Dermis blood vessel endothelial cell (primary cell): ENCODE measurements at places on chromosomes 2 and 18. TPM values are rescaled to one million over a fixed set of nuclear protein-coding genes. Genes with fewer than 3 reads are reported as not detected.

- DNase-seq = peak; percentile 9
Observed at GRCh38 chr18:24964216-24964615, 387.8 kb downstream of the ZNF521 start.

DNA sequence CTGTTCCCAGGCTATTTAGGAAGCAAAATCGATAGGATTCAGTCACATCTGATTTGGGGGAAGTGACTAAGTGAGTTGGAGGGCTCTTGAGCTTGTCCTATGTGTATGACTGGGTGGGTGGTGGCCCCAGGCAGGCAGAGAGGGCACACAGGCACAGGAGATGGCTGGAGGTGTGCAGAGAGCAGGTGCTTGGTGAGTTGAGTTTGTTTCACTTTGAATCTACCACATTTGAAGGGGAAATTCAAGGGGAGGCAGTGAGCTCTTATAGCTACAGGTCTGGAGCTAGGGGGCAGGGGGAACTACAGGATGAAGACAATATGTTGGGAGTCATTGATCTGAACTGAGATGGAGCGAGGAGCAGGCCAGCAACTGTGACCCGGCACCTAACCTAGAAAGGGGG is 42.5 kb upstream of the TMEM200C start:
- DNase-seq = no peak

GRCh38 chr2:131067465-131068125 is 25.7 kb downstream of the FAM168B start:
- no peak for DNase-seq

DNA sequence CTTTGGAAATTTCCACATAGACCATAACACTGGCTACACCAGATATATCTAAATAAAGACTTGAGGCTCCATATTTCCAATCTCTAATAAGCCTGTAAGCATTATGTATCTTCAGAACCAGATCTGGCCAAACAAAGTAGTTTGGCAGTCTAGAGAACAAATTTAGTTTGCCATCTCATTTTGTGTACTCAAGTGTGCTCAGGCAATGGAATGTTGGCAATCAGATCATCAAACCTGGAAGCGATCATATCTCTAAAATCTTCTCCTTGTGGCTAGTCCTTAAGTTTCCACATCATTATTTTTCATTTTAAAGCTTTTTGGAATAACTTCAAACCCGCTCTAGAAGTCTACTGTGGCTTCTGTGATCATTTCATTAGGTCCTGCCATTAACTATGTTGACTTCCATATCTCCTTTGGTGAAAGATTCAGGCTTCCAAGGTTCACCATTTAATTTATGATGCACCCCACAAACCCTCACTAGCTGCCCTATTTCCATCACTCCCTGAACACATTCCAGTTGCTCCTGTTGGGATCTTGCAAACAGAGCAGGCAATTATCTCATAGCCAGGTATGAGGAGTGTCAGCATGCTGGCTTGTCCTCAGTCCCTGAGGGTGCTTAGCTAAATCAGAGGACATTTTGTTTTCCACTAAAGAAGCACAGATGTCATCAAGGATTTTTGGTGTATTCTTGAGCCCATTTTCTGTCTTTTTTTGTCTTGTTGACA is 46.2 kb downstream of the WDR75 start:
- no peak for DNase-seq

DNA sequence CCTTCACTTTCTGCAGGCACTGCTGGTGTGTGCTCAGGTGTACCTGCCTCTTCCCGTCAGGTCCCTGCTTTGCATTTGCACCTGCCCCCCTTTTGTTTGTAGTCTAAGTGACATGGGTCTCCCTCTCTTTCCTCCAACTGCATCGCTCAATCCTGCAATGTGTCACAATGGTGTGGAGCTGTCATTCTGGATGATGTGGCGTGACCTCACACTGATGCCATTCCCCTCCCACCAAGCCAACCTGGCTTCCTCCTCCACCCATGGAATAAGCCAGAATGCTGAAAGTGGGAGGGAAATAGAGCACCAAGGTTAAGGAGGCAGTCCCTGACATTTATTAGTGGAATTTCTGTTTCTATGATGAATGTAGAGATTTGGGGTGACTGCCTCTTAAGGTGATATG is 156.7 kb downstream of the ZBTB7C start:
- DNase-seq = no peak

DNA sequence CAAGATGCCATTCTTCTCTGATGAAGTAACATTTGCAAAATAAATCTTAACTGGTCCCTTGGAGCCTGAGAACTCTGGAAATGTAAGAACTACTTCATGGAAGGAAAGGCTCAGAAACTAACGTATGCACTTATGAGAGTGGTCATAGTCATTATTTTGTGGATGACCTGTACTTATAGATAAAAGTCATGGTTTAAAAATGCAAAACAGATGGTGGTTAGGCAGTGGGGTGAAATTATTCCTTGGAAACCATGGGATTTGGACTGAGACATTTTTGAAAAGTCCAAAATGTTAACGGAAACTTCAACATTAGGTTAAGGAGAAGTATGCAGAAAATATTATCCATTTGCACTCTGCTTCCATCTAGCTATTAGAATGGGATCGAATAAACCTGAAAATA is 223.0 kb downstream of the ICOS start:
- DNase-seq = no peak

GRCh38 chr2:221334481-221335218 is 237.5 kb downstream of the EPHA4 start:
- DNase-seq = no peak

GRCh38 chr2:24708537-24709152 is 84.5 kb downstream of the PTRHD1 start:
- peak; percentile 20 for DNase-seq

DNA sequence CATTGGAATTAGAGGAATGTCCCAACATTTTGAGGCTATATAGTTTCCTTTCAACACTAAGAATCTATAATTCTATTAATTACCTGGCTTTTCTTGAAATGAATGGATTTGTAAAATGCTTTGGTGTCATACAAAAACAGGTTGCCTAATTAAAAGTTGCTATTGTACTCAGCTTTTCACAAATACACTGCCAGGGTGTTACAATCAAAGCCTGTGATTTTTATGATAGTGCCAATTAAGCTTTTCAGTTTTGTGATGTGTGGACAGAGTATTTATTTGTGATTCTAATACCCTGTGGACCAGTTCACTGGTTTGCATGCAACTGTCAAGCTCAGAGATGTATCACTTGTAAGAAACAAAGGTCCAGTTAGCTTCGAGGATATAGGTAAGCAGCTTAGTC is 71.8 kb downstream of the NAB1 start:
- DNase-seq = no peak

GRCh38 chr2:172089005-172089504 is 3.7 kb downstream of the DLX1 start:
- no peak for DNase-seq

- DNase-seq = no peak
Observed at GRCh38 chr2:236956641-236957040, 129.0 kb upstream of the COPS8 start.

- DNase-seq = peak; percentile 60
Observed at GRCh38 chr2:106138543-106139237, 55.4 kb downstream of the UXS1 start.

- DNase-seq = no peak
Observed at GRCh38 chr2:127069003-127069402, 38.0 kb downstream of the BIN1 start.

DNA sequence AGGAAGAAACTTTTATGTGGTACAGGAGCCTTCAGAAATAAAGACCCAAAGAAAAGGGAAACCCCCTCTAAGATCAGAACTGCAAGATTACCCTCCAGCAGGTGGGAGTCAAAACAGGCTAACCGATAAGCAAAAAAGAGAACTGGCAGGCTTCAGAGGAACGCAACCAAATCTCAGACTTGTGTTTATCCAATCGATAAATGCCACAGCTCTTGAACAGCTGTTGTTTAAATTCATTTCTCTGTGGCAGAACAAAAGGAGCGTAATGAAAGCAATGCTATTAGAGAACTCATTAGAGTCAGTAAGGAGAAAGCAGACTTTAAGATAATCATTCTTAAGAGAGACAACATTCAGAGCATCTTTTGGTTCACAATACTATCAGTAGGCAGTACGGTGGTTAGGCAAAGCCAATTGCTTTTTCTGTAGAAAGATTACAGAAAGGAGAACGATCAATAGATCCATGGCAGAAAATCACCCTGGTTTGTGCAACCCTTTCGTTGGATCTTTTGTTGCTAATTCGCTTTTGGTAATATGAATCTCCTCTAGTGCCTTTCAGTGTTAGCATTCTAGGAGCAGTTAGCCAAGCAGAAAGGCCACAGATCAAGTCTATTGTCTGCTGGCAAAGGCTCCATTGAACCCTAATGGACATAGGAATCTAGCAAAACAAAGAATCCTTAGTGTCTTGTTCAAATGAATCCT is 476.4 kb upstream of the CHST9 start:
- no peak for DNase-seq

GRCh38 chr2:226792155-226792881 is 7.3 kb downstream of the IRS1 start:
- no peak for DNase-seq

DNA sequence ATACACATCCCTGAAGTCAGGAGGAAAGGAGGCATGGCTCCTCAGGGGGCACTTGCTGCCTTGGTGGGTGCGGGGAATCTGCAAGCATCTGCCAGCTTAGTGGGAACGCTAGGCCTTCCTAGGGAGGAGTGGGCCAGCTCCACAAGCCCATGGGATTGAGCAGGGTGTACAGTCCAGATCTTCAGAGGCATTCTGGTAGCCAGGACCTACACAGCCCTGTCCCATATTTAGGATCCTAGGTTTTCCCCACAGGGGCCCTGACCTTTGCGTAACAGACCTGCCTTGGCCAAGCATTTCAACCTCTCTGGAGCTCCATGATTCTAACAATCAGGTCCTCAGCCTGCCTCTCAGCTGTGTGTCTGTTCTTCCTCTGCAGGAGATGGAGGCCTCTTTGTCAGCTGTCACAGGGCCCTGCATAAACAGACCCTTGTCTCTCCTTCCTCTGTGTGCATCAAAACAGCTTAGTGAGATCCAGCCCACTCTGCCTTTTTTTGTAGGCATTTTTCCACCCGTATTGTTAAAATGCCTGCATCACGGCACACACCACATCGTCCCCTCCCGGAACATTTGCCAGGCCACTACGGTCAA is 140.2 kb upstream of the NDUFV2 start:
- no peak for DNase-seq

DNA sequence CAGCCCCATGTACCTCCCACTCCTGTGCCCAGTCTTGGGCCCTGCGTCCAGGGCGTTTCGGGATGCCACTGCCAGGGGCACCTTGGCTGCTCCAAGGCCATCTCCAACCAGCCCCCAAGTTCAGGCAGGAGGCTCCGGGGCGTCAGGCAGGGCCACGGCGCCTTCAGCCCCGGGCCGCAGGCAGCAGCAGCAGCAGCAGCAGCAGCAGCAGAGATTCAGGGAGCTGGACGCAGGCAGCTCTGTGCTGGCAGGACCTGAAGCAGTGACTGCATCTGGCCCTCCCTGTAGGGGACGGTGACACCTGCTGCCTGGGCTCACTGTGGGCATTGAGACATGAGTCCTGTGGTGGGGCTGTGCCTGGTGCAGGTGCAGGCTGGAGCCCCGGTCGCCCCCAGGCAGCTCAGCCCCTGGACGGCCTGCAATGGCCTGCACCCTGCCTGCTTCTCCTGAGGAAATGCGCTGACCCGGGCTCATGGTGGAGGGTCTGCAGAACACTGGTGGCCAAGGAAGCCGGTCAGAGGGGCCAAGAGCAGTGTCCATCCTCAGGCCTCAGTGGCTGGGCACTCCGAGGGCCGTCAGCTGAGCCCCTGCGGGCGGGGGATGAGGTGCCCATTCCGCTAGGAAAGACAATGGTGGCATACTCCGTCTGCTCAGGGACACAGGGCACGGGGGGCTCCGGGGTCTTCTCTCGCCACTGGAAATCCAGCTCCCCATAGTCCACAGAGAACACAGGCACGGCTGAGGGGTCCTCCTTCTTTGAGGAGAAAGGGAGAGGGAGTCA is 8.0 kb downstream of the PDCD1 start:
- DNase-seq = no peak

GRCh38 chr2:36615222-36615621 is 17.3 kb upstream of the FEZ2 start:
- no peak for DNase-seq

DNA sequence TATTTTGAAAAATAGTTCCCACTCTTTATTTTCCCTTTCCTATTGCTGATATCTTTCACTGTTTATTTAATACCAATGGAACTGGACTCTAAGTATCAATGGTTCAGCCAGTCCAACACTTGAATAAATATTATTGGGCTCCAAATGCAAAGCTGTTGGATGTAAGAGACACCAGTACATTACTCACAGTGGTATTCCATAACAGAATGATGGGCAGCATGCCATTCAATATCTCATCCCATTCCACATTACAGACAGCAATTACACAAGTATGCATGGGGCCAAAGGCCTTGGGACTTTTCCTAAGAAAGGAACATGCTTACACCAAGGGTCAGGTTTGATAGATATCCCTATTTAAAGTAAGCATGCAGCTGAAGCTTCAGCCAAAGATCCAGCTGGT is 231.9 kb downstream of the RND3 start:
- DNase-seq = peak; percentile 46

GRCh38 chr2:118118479-118118878 is 30.2 kb downstream of the INSIG2 start:
- no peak for DNase-seq

- DNase-seq = peak; percentile 85
Observed at GRCh38 chr18:21489119-21489750, 111.3 kb downstream of the ESCO1 start.

DNA sequence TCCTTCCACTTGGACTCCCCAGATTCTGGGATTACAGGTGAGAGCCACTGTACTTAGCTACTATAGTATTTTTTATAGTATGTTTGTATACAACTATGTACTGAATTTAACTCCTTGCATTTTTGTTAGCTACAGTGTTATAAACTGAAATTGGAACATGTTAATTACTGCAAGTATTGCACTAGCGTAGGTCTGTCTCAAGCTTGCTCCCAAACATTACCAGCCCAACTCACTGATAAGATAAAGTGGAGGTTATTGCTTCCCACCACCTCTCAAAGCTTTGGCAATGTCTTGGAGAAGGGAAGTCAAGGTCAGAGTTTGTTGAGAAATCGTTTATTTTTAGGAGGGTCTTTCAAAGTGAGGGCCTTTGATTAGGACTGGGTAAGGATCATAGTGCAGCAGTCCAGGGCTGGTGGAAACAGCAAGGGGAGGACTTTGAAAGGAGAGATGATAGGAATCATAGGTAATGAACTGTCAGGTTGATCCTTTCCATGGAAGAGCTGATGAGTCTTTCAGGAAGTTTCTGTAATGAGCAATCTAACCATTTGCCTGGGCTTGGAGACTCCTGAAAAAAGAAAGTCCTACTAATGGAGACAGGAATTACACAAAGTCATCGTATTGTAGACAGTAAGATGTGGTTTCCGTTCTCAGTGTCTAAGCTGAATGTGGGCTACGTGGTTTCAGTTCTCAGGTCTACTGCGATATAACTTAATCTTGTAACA is 257.1 kb downstream of the MYO3B start:
- no peak for DNase-seq

GRCh38 chr18:75474332-75474731 is 46.8 kb upstream of the SMIM21 start:
- no peak for DNase-seq

The PLA2R1 gene
- total RNA-seq = 17.0 and 32.3 TPM in 2 replicates

The TFCP2L1 gene
- total RNA-seq = 0.28 and 0.51 TPM in 2 replicates

The POTEJ gene
- total RNA-seq = 0.34 and 0.47 TPM in 2 replicates

The HOXD3 gene
- 19.2 and 54.6 TPM in 2 replicates for total RNA-seq

The CHRNA1 gene
- 0.51 TPM in 2 replicates for total RNA-seq

The AGXT gene
- total RNA-seq = not detected in 2 replicates

The TMEM247 gene
- not detected in 2 replicates for total RNA-seq

The PPP1R7 gene
- 47.6 and 55.1 TPM in 2 replicates for total RNA-seq

The ANKRD36 gene
- total RNA-seq = 56.5 and 61.8 TPM in 2 replicates

The LNPK gene
- total RNA-seq = 8.0 and 10.5 TPM in 2 replicates

The STON1 gene
- total RNA-seq = 4.3 and 8.1 TPM in 2 replicates

The UCN gene
- total RNA-seq = 0.37 and 1.0 TPM in 2 replicates

The SCG2 gene
- under 0.01 and 0.05 TPM in 2 replicates for total RNA-seq

The NT5DC4 gene
- total RNA-seq = not detected in 2 replicates

The HTR2B gene
- total RNA-seq = 4.4 and 4.8 TPM in 2 replicates

The GRHL1 gene
- total RNA-seq = 0.37 and 0.85 TPM in 2 replicates
